ENCODE measurements at places on chromosomes 6 and 20.

- DNase-seq, result no peak
Measured at GRCh38 chr20:50348096-50348495, 157.5 kb downstream of the CEBPB start.

- DNase-seq, result no peak
Measured at GRCh38 chr6:142530566-142530965, 228.8 kb downstream of the ADGRG6 start.

- DNase-seq, result no peak
Measured at GRCh38 chr20:23497536-23497935, 6.6 kb downstream of the CST8 start.

DNA sequence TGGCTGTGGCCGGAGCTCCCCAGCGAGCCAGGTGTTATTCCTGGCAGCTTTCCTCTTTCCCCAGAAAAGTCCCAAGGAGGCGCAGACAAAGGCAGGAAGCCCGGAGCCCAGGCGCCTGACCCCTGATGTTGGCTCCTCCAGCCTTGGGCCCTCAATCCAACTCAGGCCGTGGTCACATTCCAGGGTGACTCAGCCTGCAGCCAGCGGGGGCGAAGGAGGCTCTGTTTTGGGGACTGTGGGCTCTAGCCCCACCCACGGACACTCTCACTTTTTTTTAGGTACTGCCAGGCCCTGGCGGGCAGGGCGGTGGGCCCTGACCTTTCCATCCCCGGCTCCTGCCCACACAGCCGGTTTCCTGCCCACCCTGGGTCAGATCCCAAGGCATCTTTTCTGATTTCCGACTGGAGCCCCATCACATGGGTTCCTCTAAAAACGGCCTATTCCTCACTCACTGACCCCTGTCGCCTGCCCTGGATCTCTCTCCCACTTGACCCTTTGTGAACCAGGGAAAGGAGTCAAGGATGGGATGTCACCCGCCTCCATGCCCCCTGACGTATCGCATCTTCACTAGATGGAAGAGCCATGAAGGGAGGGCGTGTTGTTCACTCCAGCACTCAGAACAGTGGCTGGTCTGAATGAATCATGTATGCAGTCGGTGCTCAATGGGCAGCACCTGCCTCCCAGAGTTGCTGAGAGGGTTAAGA lies 5.5 kb downstream of the PTGIS start:
- DNase-seq, result peak; percentile 79

GRCh38 chr6:7911345-7911725 lies 747 bp upstream of the TXNDC5 start:
- DNase-seq, result no peak

- no peak for DNase-seq
Measured at GRCh38 chr20:40961686-40962640, 66.7 kb upstream of the TOP1 start.

GRCh38 chr20:26167499-26167898 lies 470.8 kb upstream of the ZNF337 start:
- peak; percentile 18 for DNase-seq

DNA sequence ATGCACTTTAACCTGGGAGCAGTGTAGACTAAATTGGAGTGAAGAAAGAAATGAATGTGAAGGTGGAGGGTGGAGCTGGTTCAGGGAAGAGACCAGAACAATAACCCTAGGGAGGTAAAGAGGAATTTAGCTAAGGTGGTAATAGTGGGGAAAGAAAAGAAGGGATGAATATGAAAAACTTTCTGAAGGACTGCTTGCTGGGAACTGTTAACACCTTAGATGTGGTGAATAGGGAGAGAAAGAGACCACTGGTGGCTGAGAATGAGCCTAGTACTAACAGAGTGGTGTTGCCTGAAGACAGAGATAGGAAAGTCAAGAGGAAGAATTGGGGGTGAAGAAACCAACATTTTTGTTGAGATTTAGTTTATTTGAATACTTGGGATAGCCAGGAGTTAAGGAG lies 78.4 kb upstream of the HS3ST5 start:
- DNase-seq, result no peak

DNA sequence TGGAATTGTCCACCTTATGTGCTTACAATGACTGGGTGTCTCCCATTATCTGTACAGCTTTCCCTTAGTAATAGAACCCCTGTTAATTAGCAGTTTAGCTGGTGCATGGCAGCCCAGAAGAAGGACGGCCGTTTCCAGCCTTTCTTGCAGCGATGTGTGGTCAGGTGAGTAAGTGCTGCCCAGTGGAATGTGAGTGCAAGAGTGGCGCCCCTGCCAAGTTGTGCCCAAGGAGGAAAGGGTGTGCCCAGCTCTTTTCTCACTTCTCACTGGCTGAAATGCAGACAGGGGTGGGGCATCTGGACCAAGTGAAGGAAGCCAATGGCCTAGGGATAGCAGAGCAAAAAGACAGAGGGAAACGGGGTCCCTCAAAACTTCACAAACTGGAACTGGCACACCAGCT lies 296.8 kb downstream of the PREX1 start:
- DNase-seq, result peak; percentile 64

DNA sequence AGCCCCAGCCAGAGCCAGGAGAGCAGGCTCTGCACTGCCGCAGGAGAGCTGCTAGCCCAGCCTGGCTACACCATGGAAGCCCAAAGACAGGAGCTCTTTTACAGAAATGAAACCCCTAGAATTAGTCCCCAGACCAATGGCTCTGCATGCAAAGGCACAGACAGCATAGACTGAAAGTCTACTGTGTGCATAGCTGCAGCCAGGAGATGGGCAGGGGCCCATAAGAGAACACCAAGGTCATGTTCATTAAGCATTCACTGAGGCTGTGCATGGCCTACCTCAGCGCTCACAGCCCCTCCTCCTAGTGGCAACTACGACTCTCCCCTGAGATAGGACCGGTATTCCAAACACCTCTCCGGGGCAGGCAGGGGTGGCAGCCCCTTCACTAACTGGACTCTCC lies 34.9 kb downstream of the SNX5 start:
- no peak for DNase-seq

DNA sequence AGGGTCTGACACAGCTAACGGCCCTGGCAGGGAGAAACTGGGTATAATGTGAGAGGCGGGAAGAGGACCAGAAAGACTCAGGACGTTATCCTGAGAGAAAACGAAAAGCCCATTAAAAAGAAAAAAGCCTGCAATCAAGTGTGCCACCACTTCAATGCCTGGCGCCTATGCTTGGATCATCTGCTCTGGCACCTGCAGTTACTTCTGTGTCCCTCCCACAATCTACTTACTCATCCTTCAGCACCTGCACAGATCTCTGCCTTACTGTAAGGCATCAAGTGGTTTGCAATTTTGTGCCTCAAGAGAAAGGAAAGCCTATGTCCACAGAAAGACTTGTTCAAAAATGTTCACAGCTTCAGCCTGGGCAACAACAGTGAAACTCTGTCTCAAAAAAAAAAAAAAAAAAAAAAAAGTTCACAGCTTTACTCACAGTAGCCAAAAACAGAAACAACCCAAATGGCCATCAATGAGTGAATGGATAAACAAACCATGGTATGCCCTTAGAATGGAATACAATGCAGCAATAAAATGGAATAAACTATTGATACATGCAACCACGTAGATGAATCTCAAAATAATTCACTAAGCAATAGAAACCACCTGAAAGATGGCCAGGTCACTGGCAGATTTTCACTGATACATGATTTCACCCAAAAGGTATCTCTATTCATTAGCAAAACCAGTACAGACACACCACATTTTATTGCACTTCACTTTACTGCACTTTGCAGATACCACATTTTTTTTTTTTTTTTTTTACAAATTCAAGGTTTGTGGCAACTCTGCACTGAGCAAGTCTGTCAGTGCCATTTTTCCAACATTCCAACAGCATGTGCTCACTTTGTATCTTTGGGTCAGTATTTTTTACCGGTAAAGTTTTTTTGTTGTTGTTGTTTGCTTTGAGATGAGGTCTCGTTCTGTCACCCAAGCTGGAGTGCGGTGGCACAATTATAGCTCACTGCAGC lies 48.6 kb downstream of the ABHD12 start:
- DNase-seq, result no peak

All from NCI-H226 (cell line).